ENCODE measurements at places on chromosomes 16 and 17. TPM values are rescaled to one million over a fixed set of nuclear protein-coding genes. Genes with fewer than 3 reads are reported as not detected.

ZNF597 gene
- 1.9 TPM for total RNA-seq

ACE gene
- 0.78 TPM for total RNA-seq

MYADML2 gene
- total RNA-seq: not detected

NSRP1 gene
- total RNA-seq: 4.2 TPM

PRAC2 gene
- total RNA-seq: not detected
